ENCODE measurements at places on chromosomes 6 and 20. TPM values are rescaled to one million over a fixed set of nuclear protein-coding genes. Genes with fewer than 3 reads are reported as not detected.
A peak's percentile ranks its signal among the peaks of the same experiment; 100 is the strongest.

Gene DCBLD1
- 25.1 TPM for total RNA-seq

- no peak for DNase-seq
Measured at GRCh38 chr6:156554160-156554559, 223.0 kb upstream of the ARID1B start.

DNA sequence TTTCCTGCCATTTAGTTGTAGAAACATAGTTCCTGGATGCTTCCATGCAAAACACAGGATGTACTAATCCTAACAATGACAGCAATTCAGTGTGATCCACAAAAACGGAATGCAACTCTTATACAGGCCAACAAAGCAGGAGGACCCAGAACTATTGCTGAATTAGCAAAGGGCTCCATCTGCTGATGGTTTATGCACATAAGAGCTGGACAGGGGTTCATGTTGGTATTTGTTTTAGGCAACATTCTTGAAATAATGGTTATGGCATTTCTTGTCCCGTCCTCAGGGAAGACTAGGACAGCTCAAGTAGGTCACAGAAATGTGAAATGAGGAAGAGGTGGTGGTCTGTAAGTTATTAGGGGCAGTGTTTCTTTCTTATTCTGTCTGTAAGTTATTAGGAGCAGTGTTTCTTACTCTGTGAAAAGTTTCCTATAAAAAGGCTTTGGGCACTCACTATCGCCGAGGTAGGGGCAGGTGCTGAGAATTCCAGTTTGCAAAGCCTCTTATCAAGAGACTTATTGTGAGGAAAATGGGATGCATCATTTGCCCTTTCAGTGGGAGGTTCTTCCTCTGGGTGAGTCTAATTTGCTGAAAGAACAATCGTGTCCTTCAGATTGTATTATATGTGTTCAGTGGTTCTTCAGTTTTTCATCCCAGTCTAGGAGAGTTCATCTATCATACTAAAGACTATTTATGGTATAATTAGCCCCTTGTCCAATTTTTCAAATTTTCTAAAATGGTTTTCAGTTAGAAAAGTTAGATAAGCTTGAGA, 171.1 kb downstream of the MCHR2 start:
- DNase-seq: no peak

- DNase-seq: no peak
Measured at GRCh38 chr20:14633507-14633906, 296.1 kb upstream of the FLRT3 start.

DNA sequence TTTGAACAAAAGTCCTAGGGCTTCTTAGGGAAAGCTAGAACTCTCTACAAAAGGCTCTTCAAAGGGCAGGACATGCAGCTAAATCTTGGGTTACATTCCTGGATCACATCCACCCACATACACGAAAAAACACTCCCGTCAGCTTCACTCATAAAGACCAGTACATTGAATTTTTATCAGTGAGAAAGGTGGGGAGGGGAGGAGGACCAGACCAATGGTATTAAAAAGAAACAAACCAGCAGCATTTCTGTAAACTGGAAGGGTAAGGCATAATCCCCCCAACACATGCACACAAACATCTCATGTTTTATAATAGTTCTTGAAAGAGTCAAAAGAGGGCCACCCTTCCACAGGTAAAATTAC, 31.6 kb downstream of the MYLK4 start:
- DNase-seq: no peak

- no peak for DNase-seq
Measured at GRCh38 chr20:39311851-39312506, 349.8 kb downstream of the DHX35 start.

- DNase-seq: no peak
Measured at GRCh38 chr6:15386110-15386755, 140.4 kb downstream of the JARID2 start.

DNA sequence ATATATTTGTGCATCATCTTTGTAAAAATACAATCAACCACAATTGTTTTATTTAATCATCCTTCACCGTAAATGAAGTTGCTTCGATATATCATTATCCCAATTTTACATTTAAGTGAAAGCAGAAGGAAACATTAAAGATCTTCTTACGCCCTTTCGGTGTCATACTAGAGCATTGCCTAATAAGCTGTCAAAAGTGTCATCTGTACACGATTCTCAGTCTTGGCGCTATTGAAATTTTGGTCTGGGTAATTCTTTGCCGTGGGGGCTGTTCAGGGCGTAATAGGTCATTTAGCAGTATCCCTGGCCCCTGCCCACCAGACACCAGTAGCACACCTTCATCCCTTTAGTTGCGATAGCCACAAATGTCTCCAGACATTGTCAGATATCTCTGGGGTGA, 40.4 kb upstream of the TMEM170B start:
- no peak for DNase-seq

DNA sequence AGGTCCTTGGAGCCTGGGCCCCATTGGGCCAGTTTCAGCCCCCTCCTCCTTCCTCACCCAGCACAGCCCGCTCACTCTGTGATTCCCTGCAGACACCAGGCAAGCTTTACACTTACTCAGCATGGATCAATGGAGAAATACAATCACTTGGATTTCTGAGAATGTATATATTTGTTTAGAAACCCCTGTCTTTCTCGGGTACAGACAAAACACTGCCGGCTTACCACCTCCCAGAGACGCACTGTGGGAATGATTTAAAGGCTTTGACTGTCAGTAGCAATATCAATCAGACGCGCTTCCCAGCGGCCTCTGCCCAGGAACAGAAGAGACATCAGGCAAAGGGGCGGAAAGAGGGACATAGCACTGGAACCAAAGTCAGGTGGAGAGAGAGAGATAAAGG, 186.5 kb downstream of the MAFB start:
- DNase-seq: no peak

DNA sequence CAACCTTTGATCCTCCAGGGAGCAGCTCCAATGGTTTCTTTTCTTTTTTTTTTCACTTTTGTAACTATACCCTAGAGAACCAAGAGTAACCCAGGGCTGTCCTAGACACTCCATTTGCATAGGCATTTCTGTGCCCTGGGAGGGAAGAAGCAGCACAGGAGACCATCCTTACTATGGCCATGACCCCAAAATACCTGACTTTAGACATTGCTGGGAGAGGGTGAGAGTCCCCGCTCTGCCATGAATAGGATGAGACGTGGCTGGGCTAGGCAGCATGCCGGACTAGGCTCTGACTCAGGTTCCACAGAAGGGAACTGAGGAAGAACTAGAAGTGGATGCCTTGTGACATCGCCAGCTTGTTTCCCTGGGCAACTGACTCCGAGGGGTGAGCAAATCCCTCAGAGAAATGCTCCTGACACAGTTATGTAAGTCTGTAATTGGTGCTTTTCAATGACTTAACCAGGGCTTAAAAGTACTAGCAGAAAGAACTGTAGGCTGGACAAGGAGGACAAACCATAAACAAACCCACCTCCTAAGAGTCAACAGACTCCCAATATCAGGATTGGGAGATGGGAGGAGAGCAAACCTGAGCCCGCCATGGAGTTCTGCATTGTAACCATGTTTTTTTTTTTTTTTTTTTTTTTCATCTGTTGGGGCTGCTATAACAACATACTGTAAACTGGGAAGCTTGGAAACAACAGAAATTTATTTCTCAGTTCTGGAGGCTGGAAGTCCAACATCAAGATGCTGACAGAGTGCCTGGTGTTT, 910 bp upstream of the ADTRP start:
- DNase-seq: no peak

DNA sequence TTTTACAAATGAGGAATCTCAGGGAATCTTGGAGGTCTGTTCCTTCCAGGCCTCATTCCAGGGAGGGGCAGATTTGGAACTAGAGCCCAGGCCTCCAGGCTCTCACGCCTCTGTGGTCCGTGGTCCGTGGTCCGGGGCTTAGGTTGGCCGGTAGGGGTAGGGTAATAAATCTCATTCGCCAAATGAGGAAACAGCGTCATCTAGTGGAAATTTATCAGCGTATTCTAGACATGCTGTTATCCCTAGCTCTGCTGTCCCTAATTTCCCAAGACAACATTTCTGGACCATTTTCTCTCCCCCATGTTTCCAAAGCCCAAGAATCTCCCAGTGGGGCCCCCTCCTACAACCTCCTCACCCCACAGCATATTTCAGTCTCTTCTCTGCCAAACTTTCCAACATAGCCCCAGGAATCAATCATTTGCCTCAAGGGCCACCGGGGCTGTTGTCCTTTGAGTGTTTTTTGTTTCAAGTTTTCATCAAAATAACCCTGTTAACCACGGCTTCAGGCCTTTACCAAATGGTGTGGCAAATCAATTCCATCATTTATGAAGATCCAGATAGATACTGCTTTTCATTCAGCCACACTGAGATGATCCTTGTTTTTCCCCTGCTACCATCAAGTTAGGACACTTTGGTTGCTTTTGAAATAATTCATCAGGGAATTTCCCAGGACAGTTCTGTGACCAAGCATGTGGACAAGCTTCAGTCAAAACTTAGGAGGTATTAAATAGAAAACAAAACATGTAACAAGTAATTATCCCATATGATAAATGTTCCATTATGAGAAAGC, 126.8 kb downstream of the ALDH8A1 start:
- peak; percentile 28 for DNase-seq

Gene SAMD3
- total RNA-seq: 1.6 TPM

Gene CASS4
- not detected for total RNA-seq

Gene NTSR1
- total RNA-seq: 4.0 TPM

DNA sequence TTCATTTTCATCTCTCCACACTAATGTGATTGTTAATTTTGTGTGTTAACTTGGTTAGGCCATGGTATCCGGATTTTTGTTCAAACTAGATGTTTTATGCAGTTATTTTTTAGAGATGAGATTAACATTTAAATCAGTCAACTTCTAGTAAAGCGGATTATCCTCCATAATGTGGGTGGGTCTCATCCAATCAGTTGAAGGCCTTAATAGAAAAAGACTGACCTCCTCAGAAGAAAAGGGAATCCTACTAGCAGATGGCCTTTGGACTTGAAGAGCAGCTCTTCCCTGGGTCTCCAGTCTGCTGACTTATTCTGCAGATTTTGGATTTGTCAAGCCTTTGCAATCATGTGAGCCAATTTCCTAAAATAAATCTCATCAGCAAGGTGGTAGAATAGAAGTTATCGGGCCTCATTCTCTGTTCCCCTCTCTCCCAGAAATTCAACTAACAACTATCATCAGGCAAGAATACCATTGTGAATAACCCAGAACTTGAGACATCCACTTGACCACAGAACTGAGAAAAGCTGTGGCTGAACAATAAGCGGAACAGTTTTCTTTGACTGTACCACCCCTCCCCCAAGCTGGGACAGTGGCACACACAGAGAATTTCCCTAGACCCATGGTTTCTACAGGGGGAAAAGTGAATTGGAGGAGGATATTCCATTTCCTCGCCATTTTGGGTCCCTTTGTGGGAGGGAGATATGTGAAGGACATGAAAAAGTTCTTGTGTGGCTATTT, 323.0 kb downstream of the UTRN start:
- DNase-seq: no peak

DNA sequence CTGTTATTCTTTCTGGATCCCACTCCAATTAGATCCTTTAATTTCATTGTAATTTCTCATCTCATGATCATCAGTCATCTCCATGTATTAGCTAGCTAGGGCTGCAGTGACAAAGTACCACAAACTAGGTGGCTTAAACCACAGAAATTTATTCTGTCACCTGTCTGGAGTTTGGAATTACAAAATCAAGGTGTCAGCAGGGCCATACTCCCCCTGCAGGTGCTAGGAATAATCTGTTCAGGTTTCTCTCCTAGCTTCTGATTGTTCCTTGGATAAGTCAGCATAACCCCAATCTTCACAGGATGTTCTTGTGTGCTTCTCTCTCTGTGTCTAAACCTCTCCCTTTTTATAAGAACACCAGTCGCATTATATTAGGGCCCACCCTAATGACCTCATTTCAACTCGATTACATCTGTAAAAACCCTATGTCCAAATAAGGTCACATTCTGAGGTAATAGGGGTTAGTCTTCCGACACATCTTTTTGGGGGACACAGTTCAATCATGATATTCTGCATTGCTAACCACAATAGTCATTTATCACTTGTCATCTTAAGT, 40.5 kb downstream of the BEND6 start:
- no peak for DNase-seq

GRCh38 chr20:60630609-60631008, 621.5 kb upstream of the CDH4 start:
- no peak for DNase-seq

DNA sequence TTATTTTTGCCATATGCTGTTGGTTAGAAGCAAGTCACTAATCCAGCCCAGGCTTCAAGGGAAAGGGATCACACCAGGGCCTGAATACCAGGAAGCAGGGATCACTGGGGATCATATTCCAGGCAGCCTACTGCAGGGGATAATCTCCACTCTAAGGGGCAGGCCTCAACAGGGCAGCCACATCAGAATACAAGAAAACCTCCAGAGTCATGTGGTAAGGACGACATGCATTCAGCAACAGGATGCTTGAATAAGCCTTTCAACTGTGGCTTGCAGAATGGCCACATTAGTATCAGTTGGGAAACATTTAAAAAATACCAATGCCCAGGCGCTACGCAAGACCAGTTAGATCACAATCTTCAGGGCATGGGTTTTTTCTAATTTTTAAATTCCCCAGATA, 109.1 kb downstream of the LY86 start:
- DNase-seq: no peak

- no peak for DNase-seq
Measured at GRCh38 chr6:135496800-135497411, 634 bp downstream of the AHI1 start.

DNA sequence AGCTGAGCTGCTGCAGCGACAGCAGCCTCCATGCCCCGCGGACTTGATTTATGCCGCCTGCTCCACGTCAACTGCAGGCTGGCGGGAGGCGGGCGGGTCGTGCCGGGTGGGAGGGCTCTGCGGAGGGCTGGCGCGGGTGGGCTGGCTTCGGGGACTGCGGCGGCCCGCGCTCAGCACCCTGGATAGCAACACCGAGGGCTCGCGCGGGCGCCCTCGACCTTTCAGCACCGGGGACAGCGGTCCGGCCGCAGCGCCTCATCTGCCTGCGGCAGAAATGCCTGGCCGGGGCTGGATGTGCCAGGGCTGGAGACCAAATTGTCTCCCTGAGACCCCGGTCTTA, 792 bp downstream of the SNAP25 start:
- DNase-seq: peak; percentile 85

Gene PNLDC1
- not detected for total RNA-seq

DNA sequence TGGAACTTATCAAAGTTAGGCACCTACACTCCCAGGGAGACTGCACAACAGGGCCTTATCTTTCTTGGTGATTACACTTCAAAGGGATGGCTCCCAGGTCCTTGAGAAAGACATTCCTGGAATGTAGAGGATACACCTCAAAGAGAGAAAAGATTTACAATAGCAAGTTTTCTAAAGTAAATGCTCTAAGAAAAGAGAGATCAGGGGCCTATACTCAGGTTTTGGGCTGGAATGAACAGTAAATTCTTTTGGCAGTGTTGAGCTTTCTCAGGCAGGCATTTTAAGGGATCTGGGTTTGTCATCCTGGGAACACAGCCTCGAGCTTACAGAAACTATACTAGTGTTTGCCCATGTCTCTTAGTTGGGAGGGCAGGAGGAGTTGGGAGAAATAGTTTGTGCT, 31.7 kb upstream of the ME1 start:
- DNase-seq: no peak

DNA sequence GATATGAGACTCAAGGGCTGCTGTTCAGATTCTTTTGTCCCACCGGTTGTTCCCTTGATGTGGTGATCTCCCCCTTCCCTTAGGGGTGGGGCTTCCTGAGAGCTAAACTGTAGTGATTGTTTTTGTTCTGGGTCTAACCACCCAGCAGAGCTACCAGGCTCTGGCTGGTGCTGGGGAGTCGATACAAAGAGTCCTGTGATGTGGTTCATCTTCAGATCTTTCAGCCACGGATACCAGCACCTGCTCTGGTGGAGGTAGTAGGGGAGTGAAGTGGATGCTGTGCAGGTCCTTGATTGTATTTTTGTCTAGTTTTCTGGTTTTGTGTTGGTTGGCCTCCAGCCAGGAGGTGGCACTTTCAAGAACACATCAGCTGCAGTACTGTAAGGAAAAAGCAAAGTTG, 801.6 kb downstream of the EPHA7 start:
- DNase-seq: no peak

- DNase-seq: no peak
Measured at GRCh38 chr6:44672086-44672485, 284.6 kb downstream of the CDC5L start.
